ENCODE measurements at places on chromosomes 7 and 10.

GRCh38 chr7:44970523-44971051 is 8.2 kb downstream of the MYO1G start:
- no peak for DNase-seq

DNA sequence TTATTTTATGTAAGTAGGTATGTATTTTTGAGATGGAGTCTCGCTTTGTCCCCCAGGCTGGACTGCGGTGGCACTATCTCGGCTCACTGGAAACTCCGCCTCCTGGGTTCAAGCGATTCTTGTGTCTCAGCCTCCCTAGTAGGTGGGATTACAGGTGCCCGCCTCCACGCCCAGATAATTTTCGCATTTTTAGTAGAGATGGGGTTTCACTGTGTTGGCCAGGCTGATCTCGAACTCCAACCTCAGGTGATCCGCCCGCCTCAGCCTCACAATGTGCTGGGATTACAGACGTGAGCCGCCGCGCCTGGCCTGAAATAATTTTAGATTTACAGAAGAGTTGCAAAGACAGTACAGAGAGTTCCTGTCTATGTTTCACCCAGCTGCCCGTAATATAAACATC is 37.5 kb downstream of the PFKFB3 start:
- DNase-seq = no peak

DNA sequence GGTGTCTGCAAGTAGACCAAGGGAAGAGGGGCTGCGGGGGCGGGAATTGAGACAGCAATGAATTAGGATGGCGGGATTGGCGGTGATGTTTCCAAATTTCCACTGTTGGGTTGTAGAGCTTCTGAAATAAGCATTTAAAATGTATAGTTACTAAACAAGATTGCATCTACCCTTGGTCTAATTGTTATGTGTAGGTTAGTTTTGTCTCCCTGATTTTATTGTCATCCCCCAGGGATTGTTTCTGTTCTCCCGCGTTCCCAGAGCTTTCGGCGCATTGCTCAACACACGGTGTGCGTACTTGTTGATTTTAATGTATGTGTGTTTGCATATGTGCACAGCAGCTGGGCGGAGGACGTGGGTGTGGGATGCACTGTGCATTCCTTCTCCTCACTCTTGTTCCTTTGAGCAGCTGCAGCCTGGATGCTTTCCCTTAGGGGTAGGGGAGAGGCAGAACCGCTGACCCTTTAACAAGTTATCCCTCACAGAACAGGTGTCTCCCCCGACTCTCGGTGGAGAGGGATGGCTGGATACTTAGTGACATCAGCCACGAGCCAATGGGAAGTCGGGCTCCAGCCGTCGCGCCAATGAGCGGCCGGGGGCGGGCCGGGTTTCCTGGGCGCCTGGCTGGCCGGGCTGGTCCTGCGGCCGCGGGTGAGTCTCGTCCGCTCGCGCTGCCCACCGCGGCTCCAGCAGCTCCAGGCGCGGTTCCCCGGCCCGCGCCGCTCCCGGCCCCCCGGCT is at the start of gene TSPAN33:
Gene TSPAN33, plus strand, starts transcription at position 613 of the 739 bp plus-strand sequence. CDS start 274 bp downstream, outside the sequence.
- peak; percentile 52 for DNase-seq

DNA sequence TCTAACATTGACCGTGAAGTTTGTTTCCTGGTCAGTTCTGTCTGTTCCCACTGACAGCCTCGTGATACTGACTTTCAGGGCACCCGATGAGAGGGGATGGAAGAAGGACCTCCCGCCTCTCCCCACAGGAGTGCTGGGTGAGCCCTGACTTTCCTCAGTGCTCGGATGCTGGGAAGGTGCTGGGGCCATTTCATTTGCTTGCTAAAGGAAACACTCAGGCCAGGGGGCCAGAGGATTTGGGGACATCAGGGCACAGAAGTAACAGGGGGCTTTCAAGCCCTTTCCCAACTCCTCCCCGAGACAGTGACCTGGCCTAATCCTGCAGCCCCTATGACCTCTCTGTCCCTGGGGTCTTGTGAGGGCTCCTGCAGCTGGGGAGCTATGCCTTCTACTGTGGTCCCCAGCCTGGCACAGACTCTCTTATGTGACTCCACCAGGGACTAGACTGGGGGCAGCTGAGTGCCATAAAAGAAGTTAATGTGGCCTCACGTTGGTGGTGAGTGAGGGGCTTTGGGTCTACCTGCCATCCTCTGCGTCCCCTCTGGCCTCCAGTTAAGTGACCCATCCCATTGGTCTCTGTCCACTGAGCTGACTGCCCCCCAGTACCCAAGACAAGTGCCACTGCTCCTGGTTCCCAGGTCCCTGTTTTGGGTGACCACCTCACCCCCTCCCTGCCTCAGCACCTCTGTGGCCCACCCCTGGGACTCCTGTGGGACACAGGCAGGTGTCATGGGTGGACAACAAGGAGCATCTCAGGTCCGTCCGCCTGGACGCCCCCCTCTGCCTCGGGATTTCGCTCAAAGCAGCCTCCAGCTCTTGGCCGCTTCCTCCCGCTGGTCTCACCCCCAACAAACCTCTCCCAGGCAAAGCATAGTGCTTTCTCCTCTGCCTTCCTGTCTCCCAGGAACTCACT is 33.4 kb upstream of the HSPA12A start:
- no peak for DNase-seq

DNA sequence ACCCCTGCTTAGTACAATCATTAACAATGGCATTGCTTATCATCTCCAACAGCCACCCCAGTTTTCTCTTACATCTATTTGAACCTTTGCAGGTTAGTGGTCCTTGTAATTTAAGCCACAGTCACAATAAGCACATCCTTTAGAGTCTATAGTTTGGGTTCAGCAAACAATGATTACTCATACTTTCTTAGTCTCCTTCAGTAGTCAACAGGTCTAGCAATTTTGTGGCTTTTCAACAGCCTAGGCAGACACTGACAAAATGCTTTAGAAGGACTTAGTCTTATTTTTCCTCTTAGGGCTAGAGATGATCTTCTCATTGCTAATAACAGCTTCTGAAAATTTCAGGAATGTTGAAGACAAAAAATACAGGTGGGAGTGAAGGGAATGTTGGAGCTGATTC is 32.3 kb upstream of the FAM204A start:
- no peak for DNase-seq

DNA sequence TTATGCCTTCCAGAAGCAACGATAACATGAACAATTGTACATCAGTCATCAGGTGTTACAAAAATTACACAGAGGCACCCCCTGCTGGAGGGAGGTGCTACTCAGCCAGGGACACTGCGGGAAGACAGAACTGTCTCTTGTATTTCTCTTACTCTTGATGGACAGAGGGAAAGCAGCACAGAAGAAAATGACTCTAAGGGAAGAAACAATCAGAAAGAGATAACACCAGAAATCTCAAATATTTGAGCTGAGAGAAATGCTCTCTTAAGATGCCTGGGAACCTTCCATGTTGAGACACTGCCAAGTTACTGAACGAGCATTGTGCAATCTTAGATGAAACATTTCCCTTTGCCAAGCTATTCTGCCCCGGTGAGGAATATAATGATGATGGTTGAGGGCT is 227.6 kb upstream of the NPSR1 start:
- DNase-seq = no peak

- DNase-seq = no peak
These were observed 72.9 kb upstream of the NEBL start for GRCh38 chr10:20970044-20970443.

DNA sequence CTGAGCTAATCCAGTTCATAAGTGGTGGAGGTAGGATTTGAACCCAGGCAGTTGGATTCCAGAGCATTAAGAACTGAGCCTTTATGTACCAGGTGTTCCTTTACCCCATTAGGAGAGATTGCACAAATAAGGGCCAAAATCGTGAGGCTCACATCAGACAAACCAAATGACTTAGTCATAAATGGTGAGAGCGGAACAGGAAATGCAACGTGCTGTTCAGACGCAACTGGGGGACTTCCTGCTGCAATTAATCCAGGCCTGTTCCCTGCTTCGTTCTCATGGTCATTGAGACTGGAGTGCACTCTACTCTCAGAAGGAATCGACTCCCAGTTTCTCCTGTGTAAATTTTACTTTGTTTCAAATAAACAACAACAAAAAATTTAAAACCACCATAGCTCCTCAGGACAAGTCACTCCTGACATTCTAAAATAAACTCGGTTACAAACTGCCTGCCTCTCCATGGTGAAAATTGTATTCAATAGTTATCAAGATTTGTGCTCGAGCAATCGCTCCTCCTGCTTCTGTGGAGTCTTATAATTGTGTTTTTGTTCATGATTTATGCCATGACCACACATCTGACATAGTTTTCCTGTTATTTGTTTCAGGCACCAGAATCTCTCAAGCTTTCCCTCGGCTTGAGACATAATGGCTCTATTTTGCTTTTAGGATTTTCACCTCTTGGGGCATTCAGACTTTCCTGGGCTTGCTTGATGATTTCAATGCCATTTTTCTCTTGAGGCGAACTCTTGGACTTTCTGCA is 115.3 kb upstream of the BMPER start:
- no peak for DNase-seq

GRCh38 chr7:72268796-72269195 is 143.3 kb downstream of the CALN1 start:
- DNase-seq = no peak

GRCh38 chr7:93171606-93172226 is 23.5 kb upstream of the SAMD9L start:
- no peak for DNase-seq

DNA sequence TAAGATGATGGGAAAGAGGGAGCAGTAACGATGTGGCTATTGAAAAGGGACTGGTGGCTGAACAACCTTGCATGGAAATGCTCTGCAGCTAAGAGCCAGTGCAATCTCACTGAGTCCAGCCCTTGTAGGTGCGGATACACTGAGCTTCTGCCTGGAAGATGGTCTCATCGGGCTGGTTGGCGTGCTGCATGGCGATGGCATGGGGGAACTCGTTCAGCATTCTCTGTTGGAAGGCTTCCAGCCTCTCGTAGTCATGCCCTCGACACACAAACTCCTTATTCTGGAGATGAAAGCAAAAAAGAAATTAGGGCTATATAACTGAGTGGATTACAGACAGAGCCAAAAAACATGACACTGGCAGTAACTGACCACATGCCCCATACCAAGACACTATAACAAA is 197.8 kb upstream of the IMMP2L start:
- DNase-seq = no peak

GRCh38 chr7:28542410-28542809 is 130.1 kb downstream of the CREB5 start:
- DNase-seq = no peak

- no peak for DNase-seq
These were observed 131.4 kb downstream of the VIPR2 start for GRCh38 chr7:159013181-159013690.
